ENCODE measurements at places on chromosomes 2 and 18.

DNA sequence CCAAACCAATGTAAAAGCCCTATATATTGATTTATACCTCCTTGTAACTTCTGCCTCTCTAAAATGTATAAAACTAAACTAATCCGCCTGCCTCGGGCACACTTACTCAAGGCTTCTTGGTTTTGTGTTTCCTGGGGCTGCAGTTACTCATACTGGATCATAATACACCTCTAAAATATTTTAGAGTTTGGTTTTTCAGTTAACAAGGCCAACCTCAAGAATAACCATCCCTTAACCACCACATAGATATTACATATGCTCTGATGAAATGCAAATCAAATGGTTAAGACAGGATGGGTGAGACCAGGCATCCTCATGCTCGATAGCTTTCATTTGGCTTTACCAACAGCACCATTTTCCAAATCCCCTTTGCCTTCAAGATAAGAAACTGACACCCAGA is 46.4 kb downstream of the UXS1 start:
- no peak for DNase-seq

DNA sequence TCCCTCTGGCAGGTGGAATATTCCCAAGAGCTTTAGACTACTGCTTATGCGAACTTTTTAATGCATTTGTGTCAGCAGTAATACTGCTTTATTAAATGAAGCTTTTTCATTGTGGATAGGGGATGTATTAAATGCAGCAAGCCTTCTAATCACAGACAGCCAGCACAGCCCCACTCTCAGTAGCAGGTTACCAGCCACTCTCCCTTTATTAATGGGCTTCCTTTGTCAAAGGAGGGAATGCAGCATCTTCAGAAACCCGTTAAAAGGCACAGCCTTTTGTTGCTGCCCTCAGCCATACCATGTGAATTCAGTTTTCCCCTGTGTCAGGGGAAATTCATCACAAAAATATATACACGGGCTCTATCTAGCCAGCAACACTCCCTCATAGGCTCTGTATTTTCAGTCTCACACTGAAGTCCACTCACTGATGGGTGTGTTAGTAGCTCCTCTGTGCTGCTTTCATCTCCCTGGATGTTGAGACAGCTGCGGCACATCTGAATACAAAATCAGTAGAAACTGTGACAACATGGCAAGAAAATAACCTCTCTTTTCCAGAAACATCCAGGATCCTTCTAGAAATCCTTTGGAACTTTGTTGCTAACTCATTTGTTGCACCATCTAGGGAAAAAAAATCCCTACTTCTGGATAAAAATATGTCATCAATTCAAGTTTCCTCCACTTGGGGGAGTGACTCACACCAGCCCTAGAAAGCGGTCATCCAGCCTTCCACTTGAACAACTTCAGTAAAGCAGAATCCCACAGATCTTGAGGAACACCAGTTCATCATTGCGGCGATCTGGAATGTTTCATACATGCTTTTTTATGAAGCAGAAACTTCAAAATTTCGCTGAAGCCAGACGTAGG is 48.4 kb downstream of the LRRTM1 start:
- no peak for DNase-seq

GRCh38 chr2:21396252-21396651 is 272.5 kb downstream of the TDRD15 start:
- no peak for DNase-seq

DNA sequence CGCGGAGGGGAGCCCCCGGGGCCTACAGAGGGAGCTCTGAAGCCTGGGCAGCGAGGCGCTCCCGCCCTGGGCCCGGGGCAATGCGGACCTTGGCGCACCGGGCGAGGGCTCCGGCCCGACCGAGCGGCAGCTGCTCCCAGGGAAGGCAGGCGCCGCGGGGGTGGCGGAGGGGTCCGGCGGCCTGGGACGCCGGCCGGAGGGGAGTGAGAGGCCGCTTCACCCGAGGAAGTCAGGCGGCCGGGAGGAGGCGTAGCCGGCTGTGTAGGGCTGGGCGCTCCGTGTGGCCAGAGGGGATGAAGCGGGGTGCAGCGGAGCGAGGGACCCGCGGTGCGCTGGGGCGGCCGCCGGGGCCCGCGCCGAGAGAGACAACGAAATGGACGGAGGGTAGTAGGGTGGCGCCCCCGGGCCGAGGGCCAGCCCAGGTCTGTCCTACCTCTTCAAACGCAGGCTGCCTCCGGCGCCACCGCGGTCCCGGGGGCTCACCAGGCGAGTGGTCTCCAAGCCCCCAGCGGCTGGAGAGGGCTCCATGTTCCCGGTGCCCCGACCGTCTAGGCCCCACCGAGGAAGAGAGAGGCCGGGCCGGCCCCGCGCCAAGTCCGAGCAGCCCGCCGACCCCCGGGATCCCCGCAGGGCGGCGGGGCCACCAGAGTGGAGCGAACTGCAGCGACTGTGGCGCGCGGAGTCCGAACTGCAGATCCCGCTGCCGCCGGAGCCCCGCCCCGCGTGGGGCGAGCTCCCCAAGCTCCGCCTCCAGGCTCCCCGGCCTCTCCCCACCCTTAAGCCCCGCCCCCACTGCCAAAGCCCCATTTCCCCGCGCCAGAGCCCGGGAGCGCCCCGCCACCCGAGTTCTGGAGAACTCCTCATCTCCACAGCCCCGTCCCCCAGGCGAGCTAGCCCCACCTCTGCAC is at the start of gene SLC30A3:
Gene SLC30A3, minus strand, starts transcription at position 669 of the 908 bp plus-strand sequence. Its CDS starts 141 bp downstream, at position 528.
- DNase-seq, result no peak

DNA sequence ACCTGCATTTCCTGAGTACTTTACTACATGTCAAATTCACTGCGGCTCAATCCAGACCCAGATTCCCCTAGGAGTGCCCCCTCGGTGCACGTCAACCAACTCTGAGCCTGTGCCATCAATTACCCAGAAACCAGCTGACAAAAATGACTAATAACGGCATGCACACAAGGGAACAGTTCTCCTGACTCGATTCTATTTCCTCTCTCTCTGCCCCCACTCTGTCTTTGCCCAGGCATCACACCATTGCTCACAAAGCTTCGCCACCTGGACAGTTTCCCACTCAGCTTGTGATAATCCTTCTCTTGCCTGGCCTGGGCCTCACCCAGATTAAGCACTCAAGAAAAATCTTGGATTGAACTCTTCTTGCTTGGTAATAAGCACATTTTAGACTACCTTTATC is 115.3 kb upstream of the NDUFV2 start:
- no peak for DNase-seq

DNA sequence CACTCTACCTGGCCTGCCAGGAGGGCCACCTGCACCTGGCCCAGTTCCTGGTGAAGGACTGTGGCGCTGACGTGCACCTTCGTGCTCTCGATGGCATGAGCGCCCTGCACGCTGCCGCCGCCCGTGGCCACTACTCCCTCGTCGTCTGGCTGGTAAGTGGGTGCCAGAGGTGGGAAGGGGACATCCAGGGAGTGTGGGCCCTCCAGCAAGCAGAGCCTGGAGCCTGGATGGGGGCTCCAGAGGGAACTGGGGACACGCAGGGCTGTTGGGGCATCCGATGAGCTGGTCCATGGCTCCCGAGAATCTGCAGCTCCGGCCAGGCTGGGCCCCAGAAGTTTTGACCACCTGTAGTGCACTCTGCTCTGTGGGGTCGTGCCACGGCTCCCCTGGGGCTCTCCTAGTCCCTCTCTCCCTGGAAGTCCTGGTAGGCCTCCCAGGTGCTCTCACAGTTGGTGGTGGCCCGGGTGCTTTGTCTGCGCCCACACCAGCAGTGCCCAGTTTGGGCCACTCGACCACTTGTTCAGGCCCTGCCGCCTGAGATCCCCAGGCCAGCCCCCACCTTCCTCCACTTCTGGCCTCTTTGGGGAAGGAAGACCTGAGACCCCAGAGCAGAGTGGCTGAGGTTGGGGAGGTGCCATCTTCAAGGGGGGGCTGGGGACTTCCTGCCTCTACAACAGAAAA is 4.7 kb downstream of the ESPNL start:
- DNase-seq, result no peak

- no peak for DNase-seq
Observed at GRCh38 chr2:65331336-65332025, 100.9 kb downstream of the SPRED2 start.

DNA sequence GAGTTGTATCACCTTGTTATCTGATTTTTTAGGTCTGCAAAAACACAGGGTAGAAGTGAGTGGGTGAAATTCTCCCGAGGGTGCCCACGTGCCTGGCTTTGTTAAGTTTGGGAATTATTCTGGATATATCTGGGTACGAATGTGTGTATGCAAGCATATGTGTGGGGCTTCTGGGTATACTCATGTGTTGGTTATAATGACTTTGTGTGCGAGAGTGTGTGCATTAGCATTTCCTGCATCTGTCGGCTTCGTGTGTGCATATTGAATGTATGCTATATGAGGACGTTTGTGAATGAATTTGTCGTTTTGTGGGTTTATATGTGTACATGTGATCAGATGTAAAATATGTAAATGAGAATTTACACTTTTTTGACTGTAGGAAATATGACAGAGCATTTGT is 13.8 kb upstream of the DNAJC27 start:
- DNase-seq, result peak; percentile 26

GRCh38 chr18:23702606-23703005 is 13.4 kb downstream of the LAMA3 start:
- DNase-seq, result no peak

DNA sequence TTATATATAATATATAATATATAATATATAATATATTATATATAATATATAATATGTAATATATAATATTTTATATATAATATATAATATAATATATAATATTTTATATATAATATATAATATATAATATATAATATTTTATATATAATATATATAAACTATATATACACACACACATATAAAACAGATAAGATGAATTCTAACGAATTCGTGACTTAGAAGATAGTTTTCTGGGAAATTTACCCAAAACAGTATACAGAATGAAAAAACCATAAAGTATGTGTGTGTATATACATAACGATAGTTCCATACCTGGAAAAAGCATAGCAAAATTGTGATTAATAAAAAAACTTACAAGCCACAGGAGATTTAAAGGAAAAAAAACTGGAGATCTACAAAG is 80.6 kb downstream of the THADA start:
- DNase-seq, result no peak

DNA sequence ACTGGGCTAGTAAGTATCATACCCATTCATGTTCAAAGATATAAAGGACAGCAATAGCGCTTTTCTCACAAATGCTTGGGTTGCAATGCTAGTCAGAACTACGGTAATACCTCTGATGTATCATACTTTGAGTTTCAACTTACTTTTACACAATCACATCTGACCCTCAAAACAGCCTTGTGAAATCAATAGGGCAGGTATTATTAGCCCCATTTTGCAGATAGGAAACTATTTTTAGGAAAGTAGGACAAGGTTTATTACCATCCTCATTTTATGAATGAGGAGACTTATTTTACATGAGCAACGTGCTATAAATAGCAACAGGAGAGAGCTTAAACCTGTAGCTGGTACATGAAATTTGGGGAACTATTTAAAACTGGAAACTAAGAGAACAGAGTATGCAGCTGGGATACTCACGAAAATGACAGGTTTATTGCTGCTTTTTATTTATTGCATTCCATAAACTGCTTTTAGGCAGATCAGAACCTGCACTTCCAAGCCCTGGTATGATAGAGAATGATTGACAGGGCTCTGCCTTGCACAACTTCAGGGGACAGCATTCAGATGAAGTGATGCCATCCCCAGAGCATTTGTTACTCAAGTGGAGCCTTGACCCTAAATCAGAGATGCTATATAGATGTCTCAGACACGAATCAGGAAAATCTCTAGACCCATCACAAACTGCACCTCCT is 42.4 kb upstream of the PPM1B start:
- DNase-seq, result no peak

DNA sequence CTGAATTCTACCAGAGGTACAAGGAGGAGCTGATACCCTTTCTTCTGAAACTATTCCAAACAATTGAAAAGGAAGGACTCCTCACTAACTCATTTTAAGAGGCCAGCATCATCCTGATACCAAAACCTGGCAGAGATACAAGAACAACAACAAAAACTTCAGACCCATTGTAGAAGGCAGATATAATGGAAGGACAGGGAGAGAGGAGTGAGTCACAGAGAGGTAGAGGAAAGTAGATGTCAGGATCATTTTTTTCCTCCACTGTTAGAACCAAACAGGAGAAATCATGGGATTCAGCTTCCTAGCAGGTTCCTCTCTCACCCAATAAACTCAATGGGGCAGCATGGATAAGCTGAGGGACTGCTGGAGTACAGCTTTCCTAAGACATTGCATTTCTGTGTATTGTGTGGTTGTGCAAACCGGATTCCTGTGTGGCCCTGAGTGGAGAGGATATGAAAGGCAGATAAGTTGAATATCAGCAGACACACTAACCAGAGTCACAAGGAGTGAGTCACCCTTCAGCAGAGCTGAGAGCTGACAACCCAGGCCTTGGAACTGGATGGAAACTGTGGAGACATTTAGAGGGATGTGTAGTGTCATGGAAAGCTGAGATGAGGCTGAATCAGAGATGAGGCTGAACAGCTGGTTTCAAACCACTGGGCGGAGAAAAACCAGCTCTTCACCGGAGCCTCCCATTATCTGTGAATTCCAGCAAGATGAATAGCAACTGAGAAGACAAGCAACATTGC is 60.9 kb upstream of the MMADHC start:
- no peak for DNase-seq

DNA sequence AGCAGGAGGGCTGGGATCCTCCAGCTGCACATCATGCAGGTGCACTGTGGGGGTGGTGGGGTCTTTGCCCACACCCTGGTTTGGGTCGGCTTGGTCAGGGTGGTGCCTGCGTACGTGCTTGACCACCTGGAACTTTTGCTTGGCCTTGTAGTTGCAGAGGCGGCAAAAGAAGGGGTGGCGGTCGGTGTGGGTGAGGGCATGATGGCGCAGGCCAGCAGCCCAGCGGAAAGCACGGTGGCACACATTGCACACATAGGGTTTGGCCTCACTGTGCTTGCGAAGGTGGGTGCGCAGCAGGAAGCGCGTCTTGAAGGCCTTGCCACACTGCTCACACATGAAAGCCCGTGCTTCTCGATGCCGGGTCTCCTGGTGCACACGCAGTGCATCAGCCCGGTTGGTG is 21.1 kb downstream of the ZNF142 start:
- DNase-seq, result no peak

DNA sequence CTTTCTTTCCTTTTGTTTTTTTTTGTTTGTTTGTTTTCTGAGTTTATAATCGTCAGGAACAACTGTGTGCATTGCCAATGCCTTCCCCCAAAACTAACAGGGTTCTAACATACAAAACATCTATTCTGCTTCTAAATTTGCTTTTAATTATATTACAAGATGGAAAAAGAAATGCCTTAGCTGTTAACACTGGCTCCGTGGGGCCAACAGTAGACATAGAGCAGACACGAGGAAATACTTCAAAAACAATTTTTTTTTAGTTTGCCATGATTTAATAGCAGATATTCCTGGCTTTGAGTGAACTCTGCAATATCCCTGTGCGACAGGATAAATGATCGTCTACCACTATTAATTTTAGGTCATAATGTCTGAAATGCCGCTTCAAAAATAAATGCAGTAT is 153.3 kb upstream of the HNRNPA3 start:
- DNase-seq, result no peak

GRCh38 chr18:48436907-48437306 is 27.7 kb upstream of the ZBTB7C start:
- no peak for DNase-seq

GRCh38 chr2:162233197-162233596 is 10.0 kb downstream of the FAP start:
- DNase-seq, result no peak

Measured in nucleus accumbens (tissue), 56 donors.